ENCODE measurements at places on chromosomes 12 and 14. TPM values are rescaled to one million over a fixed set of nuclear protein-coding genes. Genes with fewer than 3 reads are reported as not detected.

Gene ANO4
- not detected for total RNA-seq

Gene CRACR2A
- 18.4 TPM for total RNA-seq

Gene HCAR2
- total RNA-seq: 15.4 TPM

Gene TULP3
- total RNA-seq: 4.4 TPM

Gene IL26
- 0.21 TPM for total RNA-seq

Gene BATF
- 7.7 TPM for total RNA-seq

Gene NGB
- total RNA-seq: not detected
